ENCODE measurements at places on chromosomes 3 and 15.

DNA sequence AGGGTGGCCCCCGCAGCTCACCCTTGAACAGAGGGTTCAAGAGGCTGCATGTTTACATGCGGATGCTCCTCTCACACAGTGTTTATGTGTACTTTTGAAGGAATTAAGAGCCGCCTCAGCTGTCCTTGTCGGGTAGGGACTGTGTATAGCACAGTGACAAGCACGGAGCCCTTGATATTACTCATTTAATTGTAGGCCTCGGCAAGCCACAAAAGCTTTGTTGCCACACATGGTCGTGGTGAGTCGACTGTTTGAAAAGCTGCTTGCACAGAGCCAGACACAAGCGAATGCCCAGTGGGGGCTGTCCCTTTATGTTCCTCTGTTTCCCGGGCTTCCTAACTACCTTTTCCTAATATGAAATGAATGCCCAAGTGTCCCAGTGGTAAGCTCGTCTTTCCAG is 4.5 kb downstream of the ESYT3 start:
- DNase-seq, result peak; percentile 67

- peak; percentile 9 for DNase-seq
These were observed 13.9 kb downstream of the TSC22D2 start for GRCh38 chr3:150421799-150422548.

DNA sequence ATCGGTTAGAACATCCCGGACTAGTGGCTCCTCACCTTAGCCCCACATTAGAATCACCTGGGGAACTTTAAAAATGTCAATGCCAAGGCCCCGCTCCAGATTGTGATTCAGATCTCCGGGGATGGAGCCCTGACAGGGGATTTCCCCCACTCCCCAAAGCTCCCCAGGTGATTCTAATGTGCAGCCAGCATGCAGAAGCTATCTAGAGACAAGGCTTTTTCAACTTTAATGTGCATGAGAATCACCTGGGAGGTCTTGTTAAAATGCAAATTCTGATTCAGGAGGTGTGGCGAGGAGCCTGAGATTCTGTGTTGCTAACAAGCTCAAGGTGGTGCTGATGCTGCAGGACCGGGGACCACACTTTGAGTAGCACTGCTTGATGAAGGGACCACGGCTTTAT is 156.7 kb downstream of the RAB11A start:
- DNase-seq, result no peak

DNA sequence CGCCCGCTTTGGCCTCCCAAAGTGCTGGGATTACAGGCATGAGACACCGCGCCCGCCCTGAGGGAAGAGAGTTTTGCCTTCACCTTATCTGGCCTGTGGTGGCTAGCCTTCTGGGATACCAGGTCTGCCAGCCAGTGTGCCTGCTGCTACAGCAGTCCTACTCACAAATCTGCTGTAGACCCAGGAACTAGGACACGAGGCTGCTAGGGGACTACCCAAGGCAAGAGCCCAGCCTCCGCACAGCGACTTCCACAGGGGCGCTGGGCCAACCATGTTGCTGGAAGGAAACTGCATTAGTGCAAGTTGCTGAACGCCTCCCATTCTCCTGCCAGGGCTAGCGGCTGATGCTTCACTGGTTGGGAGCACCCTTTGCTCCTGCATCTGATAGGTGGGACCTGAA is 53.7 kb downstream of the DHX30 start:
- peak; percentile 4 for DNase-seq

DNA sequence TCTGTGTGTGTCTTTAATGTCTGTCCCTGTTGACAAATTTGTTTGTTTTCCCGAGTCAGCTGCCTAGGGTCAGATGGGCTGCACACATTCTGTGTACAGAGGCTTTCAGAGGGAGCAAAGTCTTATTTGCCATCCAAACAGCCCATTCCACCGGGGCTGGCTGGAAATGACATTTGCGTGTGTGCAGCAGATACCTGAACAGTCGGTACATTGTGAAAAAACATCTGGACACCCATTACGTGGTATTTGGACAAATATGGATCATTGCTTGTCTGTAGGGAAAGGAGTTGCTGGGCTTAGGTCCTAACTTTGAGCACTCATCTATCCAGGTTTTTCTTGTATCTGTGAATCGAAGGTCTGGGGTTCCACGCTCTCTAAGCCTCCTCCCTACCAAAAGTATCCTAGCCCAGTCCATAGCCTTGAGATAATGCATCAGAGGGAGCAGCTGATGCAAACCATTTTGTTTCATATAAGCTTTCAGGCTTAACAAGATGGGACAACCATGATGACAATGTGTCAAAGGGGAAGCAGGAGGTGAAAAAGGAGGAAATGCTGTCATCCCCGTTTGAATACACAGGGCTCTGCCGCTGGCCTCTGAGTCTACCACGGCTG is 22.2 kb upstream of the CMTM8 start:
- no peak for DNase-seq

DNA sequence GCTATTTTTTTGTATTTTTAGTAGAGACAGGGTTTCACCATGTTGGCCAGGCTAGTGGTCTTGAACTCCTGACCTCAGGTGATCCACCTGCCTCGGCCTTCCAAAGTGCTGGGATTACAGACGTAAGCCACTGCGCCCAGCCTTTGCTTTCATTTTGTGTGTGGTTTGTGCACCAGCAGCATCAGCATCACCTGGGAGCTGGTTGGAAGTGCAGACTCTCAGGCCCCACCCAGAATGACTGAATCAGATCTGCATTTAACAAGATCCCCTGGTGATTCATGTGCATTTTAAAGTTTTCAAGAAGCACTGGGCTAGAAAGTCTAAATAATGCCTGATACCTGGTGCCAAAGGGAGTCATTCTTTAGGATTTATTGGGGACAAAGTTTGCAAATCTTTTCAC is 73.4 kb upstream of the BNIP2 start:
- no peak for DNase-seq

DNA sequence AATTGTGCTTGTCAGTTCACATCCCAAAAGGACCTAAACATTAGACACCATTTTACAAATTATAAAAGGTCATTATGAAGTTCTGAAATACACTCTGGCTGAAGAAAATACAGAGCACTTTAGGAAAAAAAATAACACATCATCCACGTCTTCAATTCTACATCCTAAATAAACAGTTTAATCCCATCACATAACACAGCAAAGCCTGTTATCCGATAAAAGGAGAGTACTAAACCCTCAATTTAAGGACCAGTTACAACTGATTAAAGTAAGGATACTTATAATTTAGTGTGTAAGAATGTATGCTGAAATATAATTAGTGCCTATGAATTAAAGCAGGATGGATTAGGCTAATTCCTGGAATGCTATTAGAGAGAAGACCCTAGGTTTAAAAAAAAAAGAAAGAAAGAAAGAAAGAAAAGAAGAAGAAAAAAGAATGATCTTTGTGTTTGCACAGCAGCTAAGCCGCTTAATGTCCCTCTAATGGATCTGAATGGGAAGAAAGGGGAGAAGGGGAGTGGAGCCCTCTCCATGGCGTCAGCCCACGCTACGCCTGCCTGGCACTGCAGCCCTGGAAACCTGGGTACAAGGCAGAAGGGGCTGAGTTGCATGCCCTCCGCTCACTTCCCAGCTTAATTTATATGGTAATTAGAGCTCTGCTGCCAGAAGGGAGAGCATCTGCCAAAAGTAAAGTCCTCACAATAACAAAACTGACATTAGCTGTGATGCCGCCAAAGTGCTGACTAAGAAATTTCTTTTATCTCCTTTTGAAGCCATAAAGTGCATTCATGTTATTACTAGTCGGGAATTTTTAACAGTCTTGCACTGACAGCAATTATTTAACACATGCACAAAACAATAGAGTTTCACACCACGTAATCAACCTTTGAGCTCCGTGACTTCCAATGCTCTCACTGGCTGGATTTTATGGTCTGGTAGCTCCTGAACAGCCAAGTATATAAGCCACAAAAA is 90.0 kb downstream of the FSIP1 start:
- DNase-seq, result no peak

DNA sequence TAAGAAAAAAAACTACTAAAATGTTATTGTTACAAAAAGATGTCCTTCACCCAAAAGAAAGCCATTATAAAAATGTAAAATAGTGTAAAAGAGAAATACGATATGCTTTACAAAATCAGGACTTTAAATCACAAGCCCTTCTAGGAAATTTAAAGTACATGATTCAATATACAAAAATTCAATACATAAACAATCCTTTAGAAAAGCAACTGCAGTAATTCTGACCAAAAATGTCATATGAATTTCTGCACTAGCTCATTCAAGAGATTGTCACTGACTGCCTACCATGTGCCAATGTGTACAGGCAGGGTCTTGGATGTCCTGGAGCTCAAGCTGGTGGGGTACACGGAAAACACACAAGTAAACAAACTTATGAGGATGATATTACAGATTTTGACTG is 2.5 kb downstream of the MORC1 start:
- DNase-seq, result no peak

DNA sequence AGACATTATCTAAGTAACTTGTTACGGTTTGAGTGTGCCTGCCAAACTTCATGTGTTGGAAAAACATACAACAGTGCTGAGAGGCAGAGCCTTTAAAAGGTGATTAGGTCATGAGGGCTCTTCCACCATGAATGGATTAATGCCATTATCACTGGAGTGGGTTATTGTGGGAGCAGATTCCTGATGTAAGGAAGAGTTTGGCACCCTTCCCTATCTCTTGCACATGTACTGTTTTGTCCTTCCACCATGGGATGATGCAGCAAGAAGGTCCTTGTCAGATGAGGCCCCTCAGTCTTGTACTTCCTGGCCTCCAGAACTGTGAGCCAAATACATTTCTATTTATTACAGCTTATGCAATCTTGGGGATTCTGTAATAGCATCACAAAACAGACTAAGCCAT is 413.9 kb downstream of the EPHA3 start:
- no peak for DNase-seq

DNA sequence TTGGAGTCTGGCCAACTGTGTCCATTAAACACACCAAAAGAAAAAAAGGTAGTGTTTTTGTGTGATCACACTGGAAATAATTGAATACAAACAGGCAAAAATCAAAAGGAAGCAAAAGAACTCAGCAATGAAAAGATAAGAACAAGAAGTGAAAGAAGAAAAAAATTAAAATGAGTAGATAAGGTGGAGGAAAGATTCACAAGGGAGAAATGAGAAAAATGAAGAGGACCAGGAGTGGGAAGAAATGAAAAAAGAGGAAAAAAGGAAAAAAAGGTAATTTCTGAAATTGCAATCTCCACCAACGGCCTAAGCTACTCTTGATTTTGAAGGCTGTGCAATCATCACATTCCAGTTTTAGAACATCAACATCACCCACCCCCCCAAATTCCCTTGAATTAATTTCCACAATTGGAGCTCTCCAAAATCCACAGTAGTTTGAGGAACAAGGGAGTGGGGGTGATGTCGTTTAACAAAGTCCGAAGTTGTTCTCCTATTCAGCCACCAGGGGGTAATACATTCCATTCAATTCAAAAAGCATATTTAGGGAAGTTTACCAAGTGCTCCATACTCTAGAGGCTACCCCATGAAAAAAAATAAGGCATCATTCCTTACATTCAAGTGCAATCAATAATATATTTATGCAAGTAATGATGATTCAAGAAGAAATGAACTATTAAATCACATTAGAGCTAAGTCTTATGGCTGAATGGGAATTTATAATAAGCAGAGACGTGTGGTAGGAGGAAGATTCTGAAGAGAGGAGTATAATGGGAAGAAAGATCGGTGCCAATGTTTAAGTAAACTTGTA is 37.4 kb downstream of the ZNF860 start:
- peak; percentile 61 for DNase-seq

GRCh38 chr15:101406036-101406435 is 83.5 kb downstream of the PCSK6 start:
- DNase-seq, result no peak

- DNase-seq, result no peak
These were observed 81.9 kb downstream of the MITF start for GRCh38 chr3:69821133-69821532.

GRCh38 chr15:49675041-49675440 is 54.2 kb downstream of the DTWD1 start:
- peak; percentile 70 for DNase-seq

DNA sequence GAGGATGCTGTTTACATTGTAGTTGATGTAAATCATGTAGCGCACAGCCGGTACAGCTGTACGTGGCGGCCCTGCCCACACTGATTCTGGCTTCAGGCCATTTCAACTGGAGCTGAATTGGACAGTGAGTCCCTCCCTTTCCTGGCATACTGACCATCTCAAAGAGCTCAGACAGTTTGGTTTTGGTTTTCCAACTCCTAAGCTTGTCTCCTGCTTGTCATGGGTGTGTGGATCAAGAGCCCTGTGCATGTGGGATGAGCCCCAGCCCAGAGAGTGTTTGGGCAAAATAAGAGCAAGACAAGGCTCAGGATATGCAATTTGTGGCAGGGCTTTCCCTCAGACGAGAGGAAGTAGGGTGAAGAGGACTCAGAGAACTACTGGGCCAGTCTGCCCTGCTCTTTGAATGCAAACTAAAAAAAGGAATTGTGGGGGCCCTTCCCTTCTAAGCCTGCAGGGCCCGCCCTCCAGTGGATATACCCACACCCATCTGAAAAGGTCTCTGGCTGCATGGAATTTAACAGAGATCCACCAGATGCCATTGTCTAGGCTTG is 13.3 kb downstream of the ITGA11 start:
- DNase-seq, result peak; percentile 60

GRCh38 chr3:159219231-159219630 is 417.4 kb downstream of the MFSD1 start:
- no peak for DNase-seq

- DNase-seq, result no peak
These were observed 32.4 kb upstream of the CDV3 start for GRCh38 chr3:133540896-133541674.

GRCh38 chr3:140388202-140388922 is 289.5 kb upstream of the TRIM42 start:
- no peak for DNase-seq

DNA sequence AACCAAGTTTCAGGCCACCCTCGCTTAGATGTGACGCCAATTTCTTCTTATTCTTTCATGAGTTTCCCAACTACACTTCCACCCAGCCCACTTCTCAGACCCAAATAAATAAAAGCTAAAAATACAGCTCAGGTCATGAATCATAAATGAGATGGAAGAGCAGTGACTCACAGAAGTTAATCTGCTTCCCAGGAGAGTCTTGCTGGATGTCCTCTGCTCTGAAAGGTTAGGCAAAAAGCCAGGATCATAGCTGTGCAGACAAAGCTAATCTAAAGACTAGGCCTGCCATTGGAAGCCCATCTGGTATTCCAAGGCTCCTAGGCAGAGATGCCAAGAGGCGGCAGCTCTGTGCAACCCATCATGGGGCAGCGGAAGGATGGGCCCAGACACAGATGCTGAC is 24.1 kb downstream of the SHC4 start:
- peak; percentile 77 for DNase-seq
